ENCODE measurements at places on chromosomes 4 and X. TPM values are rescaled to one million over a fixed set of nuclear protein-coding genes. Genes with fewer than 3 reads are reported as not detected.

GRCh38 chr4:151641167-151641566, 119.6 kb downstream of the GATB start:
- DNase-seq, result no peak

DNA sequence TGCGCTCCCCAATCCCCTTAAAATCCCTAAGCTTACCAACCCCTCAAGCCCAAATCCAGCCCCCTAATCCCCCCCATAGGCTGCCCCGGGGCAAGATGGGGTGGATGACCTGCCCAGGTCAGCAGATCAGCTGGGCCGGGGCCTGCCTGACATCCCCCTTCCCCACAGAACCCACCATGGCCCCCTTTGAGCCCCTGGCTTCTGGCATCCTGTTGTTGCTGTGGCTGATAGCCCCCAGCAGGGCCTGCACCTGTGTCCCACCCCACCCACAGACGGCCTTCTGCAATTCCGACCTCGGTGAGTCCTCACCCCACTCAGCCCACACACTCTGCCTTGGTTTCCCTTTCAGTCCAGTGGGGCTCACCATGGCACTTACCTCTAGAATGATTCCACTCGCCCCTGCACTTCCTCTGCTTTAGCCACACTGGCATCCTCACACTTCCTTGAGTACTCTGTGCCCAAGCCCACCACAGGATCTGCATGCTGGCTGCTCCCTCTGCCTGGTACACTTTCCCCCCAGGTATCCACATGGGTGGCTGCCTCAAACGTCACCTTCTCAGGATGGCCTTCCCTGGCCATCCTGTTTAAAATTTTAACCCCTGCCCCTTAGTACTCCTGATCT, 1.1 kb downstream of the TIMP1 start:
- DNase-seq, result no peak

DNA sequence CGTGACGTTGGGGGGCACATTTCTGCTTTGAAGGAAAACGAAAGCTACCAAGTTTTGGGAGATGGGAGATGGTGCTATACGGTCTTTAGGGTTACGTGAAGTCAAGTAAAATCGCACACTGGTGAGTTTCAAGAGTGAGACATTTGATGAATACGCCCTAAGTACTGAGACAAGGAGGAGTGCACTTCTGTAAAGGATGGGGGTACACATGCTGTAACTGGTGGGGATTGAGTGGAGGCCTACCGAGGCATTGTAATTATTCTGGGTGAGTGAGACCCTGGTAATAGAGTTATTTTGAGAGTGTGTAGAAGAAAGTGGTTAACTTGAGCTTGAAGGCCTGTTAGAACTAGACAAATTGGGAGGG, 536 bp downstream of the SH3BGRL start:
- DNase-seq, result no peak

DNA sequence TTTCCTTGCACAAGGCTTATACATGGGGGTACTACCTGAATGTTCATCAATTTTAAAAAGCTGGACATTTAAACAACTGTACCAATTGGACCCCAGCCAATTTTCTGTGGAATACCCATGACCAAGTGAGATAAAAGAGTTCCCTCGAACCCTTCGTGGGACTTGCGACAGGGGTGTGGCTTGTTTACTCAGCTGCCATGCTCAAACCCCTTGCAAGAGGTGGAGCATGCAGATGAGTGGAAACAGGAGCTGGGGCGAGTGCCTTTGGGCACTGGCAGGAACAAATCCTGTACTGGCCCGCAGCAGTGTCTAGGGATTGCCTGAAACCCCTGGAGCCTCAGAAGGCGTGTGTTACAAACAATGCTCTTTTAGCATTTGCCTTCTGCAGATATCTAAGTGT, 144.2 kb downstream of the PDHA2 start:
- no peak for DNase-seq

GRCh38 chr4:6538575-6538974, 36.4 kb upstream of the MAN2B2 start:
- no peak for DNase-seq

GRCh38 chr4:3442959-3443749, 1.4 kb downstream of the HGFAC start:
- DNase-seq, result no peak

GRCh38 chr4:174648812-174649211, 126.5 kb upstream of the HPGD start:
- no peak for DNase-seq

DNA sequence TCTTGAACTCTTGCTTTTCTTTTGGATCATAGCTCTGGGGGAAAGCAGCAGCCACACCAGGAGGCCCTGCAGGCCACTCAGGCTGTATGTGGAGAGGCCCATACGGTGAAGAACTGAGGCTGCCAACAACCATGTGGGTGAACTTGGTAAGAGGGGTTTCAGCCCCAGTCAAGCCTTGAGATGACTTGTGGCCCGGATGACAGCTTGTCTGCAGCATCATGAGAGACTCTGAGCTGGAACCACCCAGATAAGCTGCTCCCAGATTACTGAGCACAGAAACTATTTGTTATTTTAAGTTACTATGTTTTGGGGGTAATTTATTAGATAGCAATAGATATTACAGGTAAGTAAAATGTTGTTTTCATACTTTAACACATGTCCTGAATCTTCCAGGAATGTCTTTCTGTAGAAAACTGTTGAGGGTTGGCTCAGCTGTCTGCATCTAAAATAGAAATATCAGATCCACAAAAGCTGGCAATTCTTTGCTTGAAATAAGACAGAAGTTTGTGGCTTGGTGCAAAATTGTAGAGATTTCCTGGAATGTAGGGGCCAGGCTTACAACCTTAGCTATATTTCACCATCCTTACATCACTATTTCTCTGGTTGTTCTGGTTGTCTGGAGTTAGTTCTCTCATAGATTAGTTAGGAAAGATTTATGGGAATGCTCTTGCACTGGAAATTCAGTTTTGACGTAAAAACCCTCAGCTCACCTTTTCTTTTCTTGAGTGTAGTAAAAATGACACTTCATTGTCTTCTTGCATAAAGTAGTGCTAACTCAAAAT, 272.1 kb downstream of the RAPGEF2 start:
- no peak for DNase-seq

Gene STEEP1
- 1.2 TPM for total RNA-seq

Gene AMOT
- total RNA-seq, result 4.4 TPM

Gene GNRHR
- not detected for total RNA-seq

Data from uterus (tissue), 4 donors.